Caudate nucleus (tissue), 63 donors: ENCODE measurements at places on chromosomes 2 and 18.

DNA sequence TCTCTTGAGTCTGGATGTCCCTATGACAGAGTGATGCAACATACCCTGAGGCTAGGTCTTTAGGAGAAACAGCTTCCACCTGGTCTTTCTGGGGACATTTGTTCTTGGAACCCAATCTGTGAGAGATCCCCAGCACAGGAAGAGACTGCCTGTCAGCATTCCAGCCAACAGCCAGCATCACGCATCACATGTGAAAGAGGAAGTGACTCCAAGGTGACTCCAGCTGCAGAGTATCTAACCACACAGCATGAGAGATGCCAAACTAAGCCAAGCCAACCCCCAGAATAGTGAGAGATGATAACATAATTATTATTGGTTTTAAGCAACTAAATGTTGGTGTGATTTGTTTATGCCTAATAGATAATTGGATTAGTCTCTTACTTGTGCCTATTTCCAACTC lies 35.7 kb downstream of the C18orf63 start:
- no peak for DNase-seq

DNA sequence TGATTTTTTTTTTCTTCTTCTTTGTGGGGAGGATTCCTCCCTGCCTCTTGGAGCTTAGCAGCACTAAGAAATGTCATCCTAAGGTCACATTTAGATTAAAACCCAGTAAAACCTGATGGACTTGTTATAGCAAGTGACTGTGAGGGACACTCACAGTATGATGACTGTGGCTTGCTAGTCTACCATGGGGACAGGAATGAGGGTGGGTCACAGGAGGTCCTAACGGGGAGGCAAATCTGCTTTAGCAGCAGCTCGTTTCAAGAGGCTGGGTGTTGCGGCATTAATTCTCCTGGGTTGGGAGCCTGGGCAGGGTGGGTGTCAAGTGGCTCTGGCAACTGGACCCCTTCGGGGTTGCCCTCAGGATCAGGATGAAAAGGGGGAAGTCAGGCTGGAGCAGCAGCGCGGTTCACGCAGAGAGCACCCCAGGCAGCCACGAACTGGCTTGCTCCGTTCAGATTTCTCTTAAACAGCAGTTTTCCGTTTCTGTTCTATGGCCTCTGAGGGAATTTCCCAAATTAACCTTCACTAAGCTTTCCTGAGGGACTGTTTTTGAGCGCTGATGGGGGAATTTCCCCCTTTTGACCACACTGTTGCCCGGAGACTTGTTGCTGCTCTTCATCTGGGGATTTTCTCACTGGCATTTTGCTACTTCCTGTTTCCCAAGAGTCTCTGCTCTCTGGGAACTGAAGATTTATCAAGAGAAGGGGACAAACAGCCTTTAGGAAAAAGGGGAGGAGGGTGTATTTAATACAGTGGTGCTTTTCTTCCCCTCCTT lies 59.8 kb upstream of the PELI1 start:
- DNase-seq, result no peak

DNA sequence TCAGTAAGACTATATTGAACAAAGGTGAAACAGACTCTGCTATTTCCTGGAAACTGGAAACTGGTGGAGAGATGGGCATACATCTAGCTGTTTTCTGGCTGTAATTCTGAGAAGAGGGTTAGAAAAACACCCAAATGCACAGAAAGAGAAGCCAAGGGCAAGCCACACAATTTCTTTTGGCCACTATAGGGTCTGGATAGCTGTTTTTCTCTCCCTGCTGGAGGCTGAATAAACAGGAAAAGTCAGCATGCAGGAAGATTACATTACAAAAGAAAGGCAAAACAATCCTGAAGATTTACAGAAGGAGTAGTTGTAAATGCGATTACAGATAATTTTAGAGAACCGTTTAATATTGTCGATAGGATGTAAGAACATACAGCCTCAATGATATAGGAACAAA lies 186.2 kb upstream of the REG3G start:
- DNase-seq, result no peak

GRCh38 chr2:144948205-144948855 lies 428.4 kb upstream of the ZEB2 start:
- DNase-seq, result no peak

GRCh38 chr2:113175042-113175628 lies 1.4 kb downstream of the PSD4 start:
- DNase-seq, result no peak

DNA sequence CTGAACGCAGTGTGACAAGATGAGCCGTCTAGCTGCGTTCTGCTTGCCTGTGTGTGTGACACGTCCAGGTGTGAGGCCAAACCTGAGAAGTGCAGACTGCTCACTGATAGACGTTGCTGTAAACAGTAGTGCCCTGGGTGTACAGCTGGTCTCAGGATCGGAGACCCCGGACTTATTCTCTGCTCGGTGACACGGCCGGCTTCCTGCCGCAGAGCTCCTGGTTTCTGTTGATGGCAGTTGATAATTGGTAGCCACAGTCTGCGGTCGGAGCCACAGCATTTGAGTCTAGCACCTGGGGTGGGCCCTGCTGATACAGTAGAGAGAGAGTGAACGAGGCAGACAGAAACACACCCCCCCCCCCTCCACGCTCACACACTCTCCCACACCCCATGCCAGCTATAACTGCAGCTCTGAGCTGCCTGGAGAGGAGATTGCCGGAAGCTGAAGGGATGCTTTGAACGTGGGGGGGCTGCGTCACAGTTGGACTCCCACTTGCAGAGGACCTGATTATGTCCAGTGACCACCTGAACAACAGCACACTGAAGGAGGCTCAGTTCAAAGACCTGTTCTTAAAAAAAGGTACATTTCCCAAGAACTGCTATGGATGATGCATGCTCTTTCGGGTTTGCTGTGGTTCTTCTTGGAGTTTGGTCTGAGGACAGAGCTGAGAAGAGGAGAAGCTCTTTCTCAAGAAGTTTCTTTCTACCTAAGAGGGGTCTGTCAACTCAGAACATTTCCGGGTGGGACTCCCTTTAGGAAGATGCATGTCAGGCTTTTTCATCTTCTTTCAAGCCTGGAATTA lies 114.0 kb downstream of the FAM210A start:
- peak; percentile 83 for DNase-seq

DNA sequence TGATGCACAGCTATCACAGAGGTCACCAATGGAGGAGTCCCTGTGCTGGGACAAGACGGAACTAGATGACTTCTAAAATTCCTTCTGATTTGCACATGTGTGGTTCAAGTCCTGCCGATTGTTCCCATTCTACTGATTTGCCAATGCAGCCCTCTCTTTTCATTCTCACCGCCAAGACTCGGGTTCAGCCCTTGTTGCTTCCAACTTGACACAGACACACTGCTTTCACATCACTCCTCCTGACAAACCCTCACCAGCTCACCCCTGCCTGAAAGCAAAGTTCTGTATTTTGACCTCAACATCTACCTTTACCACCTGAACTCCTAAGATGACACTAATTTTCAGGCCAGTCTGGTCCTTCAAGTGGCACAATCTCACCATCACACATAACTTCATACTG lies 25.5 kb downstream of the REEP1 start:
- DNase-seq, result no peak

DNA sequence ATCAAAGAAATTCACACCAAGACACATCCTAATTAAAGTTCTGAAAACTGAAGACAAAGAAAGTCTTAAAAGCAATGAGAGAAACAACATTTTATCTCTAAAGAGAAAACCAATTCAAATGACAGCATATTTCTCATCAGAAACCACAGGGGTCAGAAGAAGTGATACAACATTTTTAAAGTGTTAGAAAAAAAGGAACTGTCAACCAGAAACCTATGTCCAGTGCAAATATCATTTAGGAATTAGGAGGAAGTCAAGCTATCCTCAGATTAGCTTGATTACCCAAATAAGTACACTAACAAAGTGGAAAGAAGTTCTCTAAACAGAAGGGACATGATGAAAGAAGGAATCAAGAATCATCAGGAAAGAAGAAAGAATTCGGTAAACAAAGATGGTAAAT lies 59.5 kb upstream of the BCL2L11 start:
- no peak for DNase-seq

DNA sequence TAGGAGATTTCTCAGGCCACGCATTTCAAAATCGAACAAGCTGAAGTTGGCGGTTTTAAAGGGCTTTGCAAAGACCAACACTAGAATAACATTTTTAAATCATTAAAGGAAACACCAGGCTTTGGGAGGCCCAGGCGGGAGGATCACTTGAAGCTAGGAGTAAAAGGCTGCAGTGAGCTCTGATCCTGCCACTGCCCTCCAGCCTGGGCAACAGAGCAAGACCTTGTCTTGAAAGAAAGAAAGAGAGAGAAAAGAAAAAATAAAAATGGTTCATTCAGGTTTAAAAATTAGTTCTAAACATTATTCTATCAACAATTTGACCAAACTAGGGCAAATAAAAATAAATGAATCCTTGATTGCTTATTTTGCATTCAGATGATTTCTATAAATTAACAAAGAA lies 789 bp upstream of the CHST9 start:
- DNase-seq, result no peak

GRCh38 chr2:19120941-19121750 lies 237.3 kb downstream of the OSR1 start:
- DNase-seq, result peak; percentile 37

DNA sequence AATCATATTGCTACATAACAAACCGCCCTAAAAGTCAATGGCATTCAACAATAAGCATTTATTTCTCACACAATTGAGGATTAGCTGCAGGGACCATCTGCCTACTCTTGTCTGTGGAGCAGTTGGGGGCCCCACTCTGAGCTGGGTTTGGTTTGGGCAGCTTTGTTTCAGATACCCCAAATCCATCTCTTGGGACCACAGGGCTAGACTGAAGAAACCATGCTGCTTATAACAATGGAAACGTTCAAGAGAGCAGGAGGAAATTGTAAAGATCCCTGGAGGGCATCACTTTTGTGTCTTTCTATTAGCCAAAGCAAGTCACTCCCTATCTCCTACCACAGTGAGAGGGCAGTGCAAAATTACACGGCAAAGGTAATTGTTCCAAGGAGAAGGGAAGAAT lies 146.5 kb upstream of the MGAT5 start:
- no peak for DNase-seq

DNA sequence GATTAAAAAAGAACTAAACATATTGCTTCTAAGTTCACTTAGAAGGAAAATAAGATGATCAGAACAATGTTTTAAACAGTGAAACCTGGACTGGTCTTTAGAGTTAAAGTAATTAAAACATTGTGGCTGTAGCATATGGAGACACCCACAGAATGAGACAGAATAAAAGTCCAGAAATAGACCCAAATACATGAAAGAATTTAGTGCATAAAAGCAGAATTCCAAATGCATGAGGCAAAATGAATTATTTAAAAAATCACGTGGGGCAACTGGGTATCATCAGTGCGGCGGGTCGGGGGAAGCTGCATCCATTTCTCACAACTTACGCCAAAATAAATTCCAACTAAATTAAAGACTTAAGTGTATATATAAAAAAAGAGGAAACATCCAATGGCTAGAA lies 12.1 kb downstream of the RNF149 start:
- no peak for DNase-seq

GRCh38 chr2:54083445-54083844 lies 32.0 kb upstream of the ACYP2 start:
- DNase-seq, result no peak

DNA sequence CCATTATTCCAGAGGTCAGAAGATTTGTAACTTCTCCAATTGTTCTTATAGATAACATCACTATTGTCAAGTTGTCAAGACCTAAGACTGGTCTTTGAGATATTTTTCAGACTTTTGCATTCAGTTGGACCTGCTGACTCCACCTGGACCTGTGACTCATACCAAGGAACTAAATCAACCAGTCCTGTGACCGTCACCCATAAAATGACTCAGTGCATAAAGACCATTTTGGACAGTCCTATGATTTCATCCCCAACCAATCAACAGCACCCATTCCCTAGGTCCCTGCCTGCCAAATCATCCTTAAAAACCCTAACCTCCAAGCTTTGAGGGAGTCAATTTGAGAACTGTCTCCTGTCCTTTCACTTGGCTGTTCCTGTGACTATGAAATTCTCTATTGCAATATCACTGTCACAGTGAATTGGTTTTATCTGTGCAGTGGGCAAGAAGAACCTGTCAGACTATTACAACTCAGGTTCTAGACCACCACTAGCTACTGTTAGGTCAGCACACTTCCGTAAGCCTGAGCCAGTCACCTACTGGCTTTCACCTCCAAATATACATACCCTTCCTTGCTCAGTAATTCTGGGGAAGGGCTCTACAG lies 17.1 kb downstream of the DPP4 start:
- DNase-seq, result no peak

GRCh38 chr2:18372641-18373040 lies 187.8 kb downstream of the RDH14 start:
- DNase-seq, result no peak

DNA sequence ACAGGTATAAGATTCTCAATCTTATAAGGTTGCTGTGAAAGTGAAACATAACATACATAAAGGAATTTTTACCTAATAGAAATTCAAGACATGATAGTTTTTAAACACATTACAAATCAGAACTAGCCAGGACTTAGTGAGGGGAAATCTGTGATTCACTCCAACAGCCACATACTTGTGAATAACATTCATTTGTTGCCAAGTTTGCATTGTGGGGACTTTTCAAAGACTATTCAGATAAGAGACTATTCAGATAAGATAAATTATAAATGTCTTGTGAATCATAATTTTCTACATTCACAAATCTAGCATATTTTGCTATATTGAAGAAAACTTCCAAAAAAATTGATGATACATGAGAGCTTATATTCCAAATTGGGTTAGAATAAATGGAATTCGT lies 345.3 kb upstream of the CDH20 start:
- DNase-seq, result no peak

GRCh38 chr2:187971893-187972292 lies 319.8 kb upstream of the GULP1 start:
- DNase-seq, result no peak

- DNase-seq, result no peak
These were observed 151.4 kb downstream of the LDLRAD4 start for GRCh38 chr18:13369756-13370510.

- no peak for DNase-seq
These were observed 38.5 kb downstream of the INPP5D start for GRCh38 chr2:233098618-233099017.

- no peak for DNase-seq
These were observed 57.6 kb downstream of the EVA1A start for GRCh38 chr2:75503048-75503607.
